Ovary (tissue), 10 donors: ENCODE measurements at places on chromosomes 16 and 17.

GRCh38 chr17:9132944-9133610 lies 111.8 kb downstream of the NTN1 start:
- no peak for DNase-seq

DNA sequence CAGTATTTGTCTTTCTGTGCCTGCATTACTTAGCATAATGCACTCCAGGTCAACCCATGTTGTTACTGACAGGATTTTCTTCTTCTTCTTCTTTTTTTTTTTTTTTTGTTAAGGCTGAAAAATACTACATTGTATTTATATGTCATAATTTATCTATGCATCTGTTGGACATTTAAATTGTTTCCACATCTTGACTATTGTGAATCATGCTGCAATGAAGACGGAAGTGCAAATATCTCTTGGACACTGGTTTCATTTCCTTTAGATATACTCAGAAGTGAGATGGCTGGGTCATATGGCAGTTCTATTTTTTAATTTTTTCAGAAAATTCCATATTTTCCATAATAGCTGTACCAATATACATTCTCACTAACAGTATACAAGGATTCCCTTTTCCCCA lies 272.7 kb upstream of the PMFBP1 start:
- no peak for DNase-seq

- DNase-seq, result no peak
These were observed 10.8 kb downstream of the ZG16B start for GRCh38 chr16:2840914-2841313.

- DNase-seq, result no peak
These were observed 1.2 kb upstream of the MPP3 start for GRCh38 chr17:43834106-43834505.

DNA sequence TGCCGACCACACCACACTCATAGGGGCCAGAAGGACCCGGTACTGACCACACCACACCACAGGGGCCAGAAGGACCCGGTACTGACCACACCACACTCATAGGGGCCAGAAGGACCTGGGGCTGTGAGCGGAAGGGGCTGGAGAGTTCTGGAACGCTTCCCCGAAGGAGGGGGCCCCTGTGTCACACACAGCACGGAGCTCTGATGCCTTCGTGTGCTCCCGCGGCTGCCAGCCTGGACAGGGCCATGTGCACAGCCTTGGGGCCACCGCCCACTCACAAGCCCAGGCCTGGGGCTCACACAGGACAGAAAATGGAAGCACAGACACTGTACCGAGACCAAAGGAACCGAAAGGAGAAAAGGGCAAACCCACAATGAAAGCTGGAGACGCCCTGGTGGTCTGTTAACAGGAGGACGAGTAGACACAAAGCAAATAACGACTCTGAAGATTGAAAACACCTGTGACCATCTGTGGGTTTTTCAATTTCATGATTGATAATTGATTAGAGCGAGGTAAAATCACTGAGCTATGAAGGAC lies 106.5 kb upstream of the METRNL start:
- no peak for DNase-seq

DNA sequence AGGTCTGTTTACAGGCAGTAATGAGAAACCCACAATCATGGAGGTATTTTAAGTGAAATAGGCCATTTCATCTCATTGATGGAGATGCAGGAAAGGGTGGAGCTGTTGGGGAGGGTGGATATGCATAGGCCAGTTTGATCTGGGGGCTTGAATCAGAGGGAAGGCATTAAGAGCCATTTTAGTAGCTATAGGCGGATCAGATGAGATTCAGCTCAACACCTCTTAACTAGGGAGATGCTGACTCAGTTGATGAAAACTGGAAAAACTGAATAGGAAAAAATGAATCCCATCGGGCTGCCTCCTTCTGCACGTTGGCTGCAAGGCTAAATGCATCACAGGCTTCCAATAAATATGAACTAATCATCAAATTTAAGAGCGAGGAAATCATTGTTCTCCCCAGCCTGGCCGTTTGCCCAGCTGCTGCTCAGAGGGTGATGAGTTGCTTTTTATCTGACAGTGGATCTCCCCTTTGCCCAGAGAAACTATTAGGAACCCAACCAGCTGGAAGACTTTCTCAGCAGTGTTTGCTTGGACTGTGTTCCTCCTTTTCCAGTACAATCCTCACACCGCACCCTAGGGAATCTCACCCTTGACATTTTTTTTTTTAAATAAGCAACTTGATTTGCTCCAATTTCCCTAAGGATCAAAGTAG lies 149.6 kb downstream of the SOX9 start:
- no peak for DNase-seq

DNA sequence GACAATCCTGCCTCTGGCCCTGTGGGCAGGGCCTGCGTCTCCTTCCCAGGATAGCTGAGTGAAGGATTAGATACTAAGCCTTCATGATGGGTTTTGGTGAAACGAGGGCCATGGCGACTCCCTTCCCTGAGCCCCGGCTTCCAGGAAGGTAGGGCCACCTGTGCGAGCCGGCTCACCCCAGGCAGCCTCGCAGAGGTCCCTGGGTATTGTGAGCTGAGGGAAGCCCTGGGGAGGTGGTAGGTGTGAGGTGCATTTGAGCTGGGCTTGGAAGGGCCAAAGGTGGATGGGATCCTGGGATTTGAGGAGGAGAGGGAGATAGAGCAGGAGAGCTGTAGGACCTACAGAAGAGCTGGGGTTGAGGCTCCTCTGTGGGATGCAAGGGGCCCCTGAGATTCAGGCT lies 6.5 kb upstream of the P2RX1 start:
- no peak for DNase-seq

DNA sequence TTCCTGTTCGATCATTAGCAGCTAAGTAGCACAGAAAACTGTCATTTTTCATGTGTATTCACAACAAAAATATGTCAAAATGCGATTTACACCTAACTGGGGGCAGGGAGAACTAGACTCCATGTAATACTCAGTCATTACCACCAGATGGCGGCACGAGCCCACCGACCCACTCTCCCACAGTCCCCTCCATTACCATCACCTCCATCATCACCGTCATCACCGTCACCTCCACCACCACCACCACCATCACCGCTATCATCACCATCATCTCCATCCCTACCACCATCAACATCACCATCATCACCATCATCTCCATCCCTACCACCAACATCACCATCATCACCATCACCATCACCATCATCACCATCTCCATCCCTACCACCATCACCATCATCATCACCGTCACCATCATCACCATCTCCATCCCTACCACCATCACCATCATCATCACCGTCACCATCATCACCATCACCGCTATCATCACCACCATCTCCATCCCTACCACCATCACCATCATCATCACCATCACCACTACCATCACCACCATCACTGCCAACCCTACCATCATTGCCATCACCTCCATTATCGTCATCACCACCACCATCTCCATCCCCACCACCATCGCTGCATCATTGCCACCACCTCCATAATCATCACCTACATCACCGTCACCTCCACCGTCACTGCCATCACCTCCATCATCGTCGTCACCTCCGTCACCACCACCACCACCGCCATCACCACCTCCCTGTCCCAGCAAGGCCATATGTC lies 14.4 kb downstream of the NDUFAF8 start:
- DNase-seq, result peak; percentile 72

DNA sequence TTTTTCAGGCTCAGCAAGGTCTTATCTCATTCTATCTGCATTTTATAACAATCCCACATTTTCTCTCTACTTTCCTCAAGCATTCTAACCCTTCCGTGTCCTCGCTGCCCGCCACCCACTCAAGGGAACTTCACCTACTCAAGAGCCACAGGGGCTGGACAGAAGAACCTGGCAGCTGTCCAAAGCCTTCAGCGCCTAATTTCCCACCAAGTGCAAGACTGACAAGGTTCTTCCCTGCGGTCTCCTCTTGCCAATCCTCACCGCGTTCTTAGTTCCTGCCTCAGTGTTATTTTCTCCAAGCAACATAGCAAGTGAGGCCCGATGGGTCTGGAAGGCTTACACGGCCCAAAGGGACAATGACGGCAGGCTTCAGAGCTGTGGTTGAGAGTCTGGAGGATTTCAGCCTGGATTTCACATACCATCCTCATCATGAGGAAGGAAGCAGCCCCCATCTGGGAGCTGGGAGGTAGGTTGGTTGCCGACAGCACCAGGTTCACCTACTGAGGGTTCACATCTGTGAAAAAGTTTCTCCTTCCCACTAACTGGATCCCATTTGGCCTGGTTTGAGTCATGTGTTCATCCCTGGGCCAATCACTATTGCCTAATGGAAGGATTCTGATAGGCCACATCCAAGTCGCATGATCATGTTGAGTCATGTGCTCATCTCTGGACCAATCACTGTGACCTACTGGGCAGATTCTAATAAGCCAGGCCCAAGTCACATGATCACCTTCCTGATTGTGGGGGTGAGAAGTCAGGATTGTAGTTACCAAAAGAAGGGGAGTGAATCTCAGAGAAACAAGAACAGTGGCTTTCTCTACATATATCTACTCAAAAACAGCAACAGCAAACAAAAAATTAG lies 108.2 kb downstream of the N4BP1 start:
- peak; percentile 44 for DNase-seq
